DMS79 treated with DMSO at 0.1 percent for 48 hours (cell line): ENCODE measurements at places on chromosomes 6 and 20.

DNA sequence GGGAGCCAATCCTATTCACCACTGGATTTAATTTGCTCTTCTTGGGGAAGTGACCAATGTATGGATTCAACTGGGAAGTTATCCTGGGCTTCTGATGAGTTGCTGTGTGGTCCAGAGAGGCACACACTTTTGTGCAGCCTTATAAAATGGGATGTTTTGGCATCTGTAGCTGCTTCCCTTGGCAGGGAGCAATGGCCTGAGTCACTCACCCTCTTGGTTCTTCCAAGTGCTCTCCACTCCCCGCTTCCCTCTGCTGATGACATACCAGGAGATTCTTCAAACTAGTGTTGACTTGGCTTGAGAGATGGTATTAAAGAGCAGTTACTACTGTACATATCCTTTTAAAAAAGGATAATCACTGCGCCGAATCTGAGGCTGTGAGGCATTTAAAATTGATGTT lies 105.8 kb downstream of the JARID2 start:
- no peak for DNase-seq

DNA sequence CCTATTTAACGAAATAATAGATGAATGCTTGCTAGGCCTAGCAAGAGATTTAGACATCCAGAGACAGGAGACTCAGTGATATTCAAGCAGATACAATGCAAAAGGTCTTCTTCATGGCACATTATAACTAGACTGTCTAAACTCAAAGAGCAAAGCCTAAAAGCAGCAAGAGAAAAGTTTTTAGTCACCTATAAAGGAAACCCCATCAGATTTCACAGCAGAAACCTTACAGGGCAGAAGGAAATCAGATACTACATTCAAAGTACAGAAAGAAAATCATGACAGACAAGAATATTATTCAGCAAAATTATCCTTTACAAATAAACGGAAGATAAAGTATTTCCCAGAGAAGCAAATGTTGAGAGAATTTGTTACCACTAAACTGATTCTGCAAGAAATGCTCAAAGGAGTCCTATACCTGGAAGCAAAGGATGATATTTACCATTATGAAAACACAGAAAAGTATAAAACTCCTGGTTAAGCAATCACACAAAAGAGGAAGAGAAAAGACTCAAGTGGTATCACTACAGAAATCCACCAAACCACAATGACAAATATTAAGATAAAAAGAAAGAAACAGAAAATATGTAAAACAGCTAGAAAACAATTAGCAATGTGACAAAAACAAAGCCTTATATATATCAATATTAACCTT lies 333.7 kb downstream of the MEI4 start:
- DNase-seq = no peak

- no peak for DNase-seq
These were observed 21.6 kb upstream of the ZNF831 start for GRCh38 chr20:59141818-59142581.

DNA sequence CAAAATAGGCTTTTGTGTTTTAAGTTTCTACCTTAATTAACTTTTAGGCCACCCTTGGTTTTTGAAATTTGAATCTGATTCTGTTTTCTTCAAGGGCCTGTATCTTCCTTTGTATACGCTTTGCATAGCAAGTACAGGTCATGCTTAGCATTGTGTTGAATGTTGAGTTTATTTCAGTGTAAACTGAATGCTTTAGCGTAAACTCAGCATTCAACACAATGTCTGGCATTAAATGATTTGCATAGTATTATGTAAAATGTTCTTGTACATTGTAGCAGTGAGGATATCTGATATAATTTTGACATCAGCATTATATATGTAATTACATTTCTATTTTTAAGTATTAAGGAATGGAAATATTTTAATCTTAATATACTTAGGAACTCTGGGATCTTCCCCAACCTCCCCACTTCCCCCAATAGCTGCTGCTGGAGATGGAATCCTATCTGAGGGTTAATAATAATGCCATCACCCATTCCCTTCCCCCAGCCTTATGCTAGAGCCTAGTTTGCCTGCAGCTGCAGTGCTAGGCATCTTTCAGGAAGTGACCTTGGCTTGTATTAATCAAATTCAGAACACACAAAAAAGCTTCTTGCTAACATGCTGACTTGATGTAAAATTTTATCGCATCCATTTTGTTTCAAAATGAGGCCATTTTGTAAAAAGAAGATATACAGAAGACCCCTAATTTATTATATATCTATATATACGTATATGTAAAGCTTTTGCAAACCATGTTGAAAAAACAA lies 73.1 kb downstream of the NCOA3 start:
- DNase-seq = no peak

DNA sequence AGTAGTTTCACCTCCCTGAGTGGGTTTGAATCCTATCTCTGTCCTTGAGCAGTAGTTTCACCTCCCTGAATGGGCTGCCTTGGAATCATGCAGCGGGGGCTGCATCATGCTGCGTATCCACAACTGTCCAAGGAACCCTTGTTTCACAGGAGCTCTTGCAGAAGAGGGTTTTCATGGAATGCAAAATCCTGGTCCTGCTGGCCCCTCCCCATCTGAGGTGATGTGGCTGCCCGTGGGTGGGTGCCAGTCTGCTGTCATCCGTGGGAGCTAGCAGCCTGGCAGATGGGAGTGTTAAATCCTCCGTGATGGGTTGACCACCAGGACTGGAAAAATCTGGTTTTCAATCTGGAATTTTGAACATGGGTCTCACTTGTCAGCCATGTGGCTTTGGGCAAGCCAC lies 21.7 kb downstream of the ZBP1 start:
- DNase-seq = no peak

- DNase-seq = no peak
These were observed 28.9 kb upstream of the MTRF1L start for GRCh38 chr6:153031335-153031955.

DNA sequence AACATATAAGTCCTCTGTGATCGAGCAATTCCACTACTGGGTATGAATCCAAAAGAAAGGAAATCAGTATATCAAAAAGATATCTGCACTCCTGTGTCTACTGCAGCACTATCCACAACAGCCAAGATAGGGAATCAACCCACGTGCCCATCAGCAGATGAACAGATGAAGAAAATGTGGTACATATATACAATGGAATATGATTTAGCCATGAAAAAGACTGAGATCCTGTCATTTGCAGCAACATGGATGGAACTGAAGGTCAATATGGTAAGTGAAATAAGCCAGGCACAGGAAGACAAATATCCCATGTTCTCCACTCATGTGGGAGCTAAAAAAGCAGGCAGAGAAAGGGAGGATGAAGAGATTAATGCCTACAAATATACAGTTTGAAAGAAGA lies 95.7 kb upstream of the POPDC3 start:
- DNase-seq = no peak

DNA sequence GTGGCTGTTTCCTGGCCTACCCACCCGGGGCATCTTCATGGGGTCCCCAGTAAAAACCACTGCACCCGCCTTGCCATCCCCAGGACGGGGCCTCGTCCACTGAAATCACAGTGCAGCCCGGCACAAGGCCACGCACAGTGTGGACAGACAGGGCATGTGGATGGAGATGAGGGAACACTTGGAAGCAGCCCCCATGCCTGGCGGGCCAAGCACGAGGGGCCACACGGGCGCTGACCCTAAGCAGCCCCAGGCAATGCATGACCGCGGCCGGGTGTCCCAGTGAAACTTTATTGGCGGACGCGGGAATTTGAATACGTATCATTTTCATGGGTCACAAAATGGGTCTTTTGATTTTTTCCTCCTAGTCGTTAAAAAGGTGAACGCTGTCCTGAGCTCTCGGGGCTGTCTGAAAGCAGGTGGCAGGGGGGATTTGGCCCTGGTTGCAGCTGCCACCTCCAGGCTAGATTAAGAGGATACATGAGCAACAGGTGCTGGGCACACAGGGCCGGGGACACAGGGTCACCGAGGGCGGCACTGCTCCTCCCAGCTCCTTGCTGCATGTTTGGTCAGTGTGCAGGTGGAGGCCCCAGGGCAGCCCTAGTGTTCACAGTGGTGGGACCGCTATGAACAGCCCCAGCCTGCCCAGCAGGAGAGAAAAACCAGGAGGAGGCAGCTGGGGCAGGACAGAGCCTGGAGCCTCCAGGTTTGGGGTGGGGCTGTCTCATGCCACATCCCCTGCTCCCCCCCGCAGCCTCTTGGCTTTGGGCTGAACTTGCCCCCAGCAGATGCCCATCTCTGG lies 74.9 kb upstream of the SLCO4A1 start:
- DNase-seq = no peak

DNA sequence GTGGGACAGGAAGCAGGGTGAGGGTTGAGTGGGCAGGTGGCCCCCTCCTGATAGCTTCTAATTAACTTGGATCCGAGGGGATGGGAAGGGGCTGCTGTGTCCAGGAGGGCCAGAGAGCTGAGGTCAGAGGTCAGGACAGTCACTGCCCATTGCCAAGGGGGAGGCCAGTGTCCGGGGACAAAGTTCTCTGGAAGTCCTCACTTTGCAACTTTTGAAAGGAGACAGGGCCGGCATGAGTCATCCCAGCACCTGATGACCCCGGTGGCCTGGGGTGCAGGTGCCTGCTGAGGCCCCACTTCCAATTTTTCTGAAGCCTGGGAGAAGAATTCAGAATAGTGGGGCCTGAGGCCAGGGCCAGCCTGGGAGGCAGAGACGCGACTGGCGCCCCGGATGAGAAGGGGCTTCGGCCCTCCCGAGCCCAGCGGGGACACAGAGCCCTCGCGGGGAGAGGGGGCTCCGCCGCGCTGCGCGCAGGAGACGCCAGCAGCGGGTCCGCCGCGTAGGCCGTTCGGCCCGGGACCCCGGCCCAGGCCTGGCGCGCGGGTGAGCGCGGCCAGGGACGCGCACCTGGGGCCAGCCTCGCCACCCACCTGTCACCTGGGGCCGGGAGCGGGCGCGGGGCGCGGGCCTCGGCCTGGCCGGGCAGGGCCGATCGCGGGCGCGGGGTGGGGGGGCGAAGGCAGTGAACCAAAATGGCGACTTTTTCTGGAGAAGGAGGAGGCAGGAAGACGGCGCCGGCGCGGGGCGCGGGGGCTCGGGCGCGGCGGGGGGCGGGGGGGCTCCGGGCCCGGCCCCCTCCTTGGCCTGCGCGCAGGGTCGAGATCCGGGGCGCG lies 586 bp downstream of the ZNF512B start:
- DNase-seq = no peak

- no peak for DNase-seq
These were observed 47.9 kb downstream of the HMGN3 start for GRCh38 chr6:79186564-79186963.

- DNase-seq = no peak
These were observed 777.8 kb upstream of the NRSN1 start for GRCh38 chr6:23348185-23348584.

- no peak for DNase-seq
These were observed 202.3 kb downstream of the DLL1 start for GRCh38 chr6:170088582-170088955.

DNA sequence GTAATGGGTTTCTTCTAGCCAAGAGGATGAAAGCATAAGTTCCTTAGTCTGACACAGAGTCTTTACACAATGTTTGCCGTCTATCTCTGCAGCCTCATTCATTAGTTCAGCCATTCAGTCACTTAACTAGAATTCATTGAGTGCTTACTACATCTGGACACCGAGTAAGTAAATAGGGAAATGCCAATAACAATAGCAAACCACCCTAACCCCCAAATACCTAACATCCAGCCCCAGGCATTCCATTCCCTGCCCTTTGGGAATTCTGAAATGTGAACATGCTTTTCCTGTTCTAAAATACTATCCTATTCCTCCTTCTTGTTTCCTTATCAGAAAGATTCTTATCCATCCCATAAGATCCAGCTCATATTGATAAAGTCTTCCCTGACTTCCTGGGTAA lies 277.6 kb upstream of the RNF217 start:
- DNase-seq = no peak

DNA sequence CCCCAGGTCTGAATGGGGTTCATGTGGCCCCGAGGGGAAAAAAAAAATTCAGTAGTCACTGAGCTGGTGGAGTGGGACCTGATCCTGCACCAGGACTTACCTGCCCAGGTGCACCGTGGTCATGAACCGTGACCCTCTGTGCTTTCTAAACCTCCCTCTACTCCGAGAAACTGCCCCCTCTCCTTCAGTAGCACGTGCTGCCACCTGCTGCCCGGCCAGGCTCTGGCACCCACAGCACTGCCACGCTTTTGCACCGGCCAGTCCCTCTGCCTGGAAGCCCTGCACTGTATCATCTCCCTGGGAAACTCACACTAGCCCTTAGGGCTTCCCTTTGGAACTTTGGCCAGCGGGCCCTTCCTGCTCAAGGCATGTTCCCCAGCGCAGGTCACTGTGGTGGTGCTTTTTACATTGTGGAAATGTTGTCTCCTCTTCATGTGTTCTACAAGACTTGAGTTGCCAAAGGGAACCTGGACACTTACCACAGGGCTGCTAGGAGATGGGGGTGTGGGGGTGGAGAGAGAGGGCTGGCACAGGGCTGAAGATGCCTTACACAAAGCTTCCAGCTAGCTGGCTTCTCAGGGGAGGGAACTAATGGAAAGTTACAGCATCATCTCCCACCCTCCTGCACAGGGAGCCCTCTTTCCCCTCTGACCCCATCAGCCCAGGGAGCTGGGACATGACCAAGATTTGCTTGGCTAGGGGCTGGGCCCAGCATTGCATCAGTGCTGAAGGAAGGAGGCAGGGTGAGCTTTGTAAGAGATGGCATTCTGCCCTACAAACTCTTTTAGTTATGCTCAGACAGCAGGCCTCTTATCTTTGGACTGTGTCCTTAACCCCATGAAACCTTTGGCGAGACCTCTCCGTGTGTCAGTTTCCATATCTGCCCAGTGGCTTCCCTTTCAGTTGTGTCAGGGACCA lies 2.5 kb upstream of the PTPRT start:
- peak; percentile 1 for DNase-seq

GRCh38 chr6:17149571-17149970 lies 47.7 kb downstream of the STMND1 start:
- no peak for DNase-seq

- DNase-seq = no peak
These were observed 61.6 kb upstream of the CEP85L start for GRCh38 chr6:118712969-118713368.

- DNase-seq = no peak
These were observed 188.2 kb downstream of the FNDC1 start for GRCh38 chr6:159357211-159357915.

GRCh38 chr6:75546381-75546780 lies 52.8 kb upstream of the FILIP1 start:
- DNase-seq = no peak

DNA sequence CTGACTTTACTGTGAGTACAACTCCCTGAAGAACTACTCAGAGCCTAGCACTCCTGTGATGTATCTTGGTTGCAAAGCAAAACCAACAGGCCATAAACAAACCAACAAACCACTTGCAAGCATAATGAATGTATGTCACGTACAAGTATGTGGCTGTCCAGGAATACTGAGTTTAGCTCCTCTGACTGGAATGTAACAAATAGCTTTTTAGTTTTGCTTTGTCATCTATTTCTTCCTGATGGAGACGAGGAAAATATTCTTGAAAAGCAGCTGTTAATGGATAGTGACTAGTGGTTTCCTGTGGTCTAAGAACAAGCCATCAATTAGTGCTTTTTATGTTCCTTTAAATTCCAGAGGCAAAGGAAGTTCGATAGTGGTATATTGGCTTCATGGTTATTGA lies 101.9 kb upstream of the LY86 start:
- DNase-seq = no peak

DNA sequence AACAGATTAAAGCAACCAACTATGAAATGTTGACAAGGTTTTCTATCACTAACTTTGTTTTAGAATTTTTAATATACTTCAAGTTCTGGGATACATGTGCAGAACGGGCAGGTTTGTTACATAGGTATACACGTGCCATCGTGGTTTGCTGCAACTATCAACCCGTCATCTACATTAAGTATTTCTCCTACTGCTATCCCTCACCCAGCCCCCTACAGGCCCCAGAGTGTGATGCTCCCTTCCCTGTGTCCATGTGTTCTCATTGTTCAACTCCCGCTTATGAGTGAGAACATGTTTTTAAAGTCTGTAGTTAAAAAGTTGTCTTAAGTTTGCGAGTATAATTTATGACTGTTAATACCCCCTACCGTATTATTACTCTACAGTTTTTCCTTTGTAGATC lies 844.3 kb upstream of the MANEA start:
- DNase-seq = no peak
